GM18507 (cell line): ENCODE measurements at places on chromosomes 2 and 18.

DNA sequence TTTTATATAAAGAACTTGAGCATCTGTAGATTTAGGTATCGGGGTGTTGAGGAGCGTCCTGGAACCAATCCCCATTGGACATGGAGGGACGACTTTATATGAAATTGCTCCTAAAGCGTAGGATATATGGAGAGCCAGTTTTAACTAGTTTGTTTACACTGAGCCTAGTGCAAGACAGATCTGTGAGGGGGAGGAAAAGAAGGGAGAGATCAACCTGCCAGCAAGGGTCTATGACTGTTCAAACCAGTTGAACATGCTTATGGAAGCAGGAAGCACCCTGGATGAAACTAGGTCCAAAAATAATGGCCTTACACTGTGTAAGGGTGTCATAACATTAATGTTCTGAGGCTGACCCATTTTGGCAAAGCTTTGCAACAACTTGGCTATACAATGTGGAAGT lies 34.0 kb upstream of the SLC40A1 start:
- no peak for DNase-seq

DNA sequence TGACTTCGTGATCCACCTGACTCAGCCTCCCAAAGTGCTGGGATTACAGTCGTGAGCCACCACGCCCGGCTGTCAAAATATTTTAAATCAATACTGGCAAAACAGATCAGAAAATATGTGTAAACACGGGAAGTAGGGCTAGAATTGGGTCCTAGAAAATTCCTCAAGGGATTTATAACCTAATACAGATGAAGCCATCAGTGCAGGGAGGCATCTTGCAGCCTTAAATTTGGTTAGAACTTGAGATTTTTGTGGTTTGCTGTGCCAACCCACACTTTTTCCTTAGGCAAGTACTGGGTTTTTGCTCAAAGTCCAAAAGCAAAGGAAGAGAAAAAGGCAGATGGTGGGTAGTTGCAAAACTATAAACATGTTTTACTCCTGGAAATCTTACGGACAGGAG lies 33.7 kb upstream of the NFE2L2 start:
- no peak for DNase-seq

DNA sequence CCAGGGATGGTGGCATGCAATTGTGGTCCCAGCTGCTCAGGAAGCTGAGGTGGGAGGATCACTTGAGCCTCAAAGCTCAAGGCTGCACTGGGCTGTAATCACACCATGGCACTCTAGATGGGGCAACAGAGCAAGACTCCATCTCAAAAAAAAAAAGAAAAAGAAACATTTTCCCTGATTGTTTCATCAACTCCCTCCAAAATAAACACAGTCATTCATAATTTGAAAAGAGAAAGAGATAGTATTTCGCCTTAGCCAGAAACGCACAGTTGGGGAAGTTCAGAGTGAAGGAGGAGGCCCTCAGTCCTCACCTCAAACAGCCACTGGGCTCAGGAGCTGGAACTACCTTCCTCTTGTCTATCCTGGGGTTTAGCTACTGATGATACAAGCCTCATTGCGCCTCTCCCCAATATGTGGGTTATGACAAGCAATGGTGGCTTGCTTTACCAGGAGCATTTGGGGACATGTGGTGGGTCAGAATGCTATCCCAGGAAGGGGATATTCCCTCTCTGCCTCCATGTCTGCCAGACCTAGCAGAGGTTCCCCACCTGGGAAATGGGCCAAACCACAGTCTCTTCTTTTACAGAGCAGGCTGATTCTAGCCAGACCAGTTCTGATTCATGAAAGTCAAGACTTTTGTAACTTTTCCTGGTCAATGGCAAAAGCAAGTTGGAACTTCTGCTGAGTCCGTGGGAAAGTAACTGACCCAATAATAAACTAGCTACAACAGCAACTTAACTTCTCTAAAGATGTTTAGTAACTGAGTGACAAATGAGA lies 22.2 kb upstream of the TMEM87B start:
- DNase-seq: no peak

GRCh38 chr2:113977660-113978523 lies 88.0 kb downstream of the ACTR3 start:
- DNase-seq: no peak

GRCh38 chr2:215915441-215915840 lies 97.9 kb downstream of the MREG start:
- DNase-seq: no peak
